ENCODE measurements at places on chromosomes 1 and 21.

DNA sequence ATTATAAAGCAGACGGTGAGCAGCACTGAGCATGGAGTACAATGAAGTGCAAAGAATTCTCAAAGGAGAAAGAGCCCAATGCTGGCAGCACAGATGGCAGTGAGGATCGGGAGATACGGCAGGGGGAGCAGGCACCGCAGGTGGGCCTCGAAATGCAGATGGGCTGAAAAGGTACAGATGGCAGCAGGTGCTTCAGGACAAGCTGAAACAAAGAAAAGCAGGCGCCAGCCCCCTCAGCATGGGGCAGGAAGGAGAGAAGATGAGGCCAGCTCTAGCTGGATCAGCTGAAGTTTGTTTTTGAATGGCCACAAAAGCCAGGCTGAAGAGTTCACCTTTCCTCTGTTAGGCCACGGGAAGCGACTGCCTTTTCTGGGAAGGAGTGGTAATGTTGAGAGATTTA, 7.7 kb downstream of the CFAP298 start:
- no peak for DNase-seq

DNA sequence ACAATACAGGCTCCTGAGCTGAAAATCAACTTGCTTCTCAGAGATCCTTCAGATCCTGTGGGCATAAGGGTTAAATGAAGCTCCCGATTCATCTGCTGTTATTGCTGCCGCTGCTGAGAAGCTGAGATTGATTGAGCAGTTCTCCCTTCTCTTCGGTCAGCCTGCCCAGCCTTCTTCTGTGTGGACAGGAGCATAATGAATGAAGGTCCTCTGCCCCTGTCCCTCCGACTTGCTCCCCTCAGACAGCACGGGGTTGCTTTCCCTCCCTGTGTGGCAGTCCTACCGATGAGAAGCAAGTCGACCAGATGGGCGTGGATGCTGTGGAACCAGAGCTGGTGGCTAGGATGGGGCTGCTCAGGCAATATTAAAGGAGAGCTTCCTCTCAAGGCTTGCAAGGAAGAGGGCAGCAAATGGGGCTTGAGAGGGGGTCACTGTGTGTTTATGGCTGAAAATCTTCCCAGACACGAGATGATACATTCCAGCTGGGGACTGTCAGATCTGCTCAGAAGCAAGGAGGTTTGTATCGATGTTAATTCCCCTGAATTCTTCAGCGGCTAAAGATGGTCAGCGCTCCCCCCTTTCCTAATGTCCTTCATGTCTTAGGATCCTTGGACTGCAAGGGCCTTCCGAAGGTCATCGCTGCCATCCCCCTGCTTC, 63.9 kb upstream of the GOLT1A start:
- DNase-seq = no peak

DNA sequence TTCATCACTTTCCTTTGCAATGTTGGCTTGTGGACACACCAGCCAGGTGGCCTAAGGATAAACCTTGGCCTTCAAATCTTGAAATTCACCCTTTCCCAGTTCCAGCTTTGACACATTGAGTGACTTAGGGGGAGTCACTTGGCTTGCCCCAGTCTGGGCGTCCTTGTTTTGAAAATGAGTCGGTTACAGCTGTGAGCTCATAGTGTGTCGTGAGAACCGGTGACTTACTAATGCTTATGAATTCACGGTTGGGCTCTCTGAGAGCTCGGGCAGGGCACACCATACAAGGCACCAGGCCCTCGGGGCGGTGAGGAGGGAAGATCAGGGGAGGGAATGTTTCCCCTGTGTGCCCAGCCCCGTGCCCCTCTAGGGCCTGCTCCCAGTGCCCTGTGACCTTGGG, 126.9 kb upstream of the TMPRSS2 start:
- DNase-seq = peak; percentile 78

DNA sequence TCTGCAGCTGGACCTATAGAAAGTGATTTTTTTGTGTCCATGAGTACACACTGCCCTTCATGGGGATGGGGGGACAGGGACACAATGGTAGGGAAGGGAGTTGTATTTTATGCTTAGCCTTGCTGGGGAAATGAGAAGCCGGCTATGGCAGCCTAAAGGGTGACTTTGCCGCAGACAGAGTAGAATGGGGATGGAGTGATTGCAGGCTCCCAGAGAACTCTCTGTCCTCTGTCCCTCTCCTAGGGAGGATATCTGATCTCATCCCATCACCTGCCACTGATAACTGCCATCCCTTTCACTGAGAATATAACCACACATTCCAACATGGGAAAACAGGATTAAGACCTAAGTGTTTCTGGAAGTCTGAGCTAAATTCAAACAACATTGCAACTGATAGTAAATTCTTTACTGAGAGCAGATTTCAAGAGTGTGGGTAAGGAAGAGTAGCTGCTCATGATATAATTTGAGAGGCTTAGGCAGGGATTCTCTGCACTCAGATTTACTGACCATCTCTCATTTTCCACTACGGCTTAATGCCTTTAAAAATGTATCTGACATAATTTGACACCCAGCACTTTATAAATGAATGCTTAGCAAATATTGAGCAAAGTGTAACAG, 13.9 kb downstream of the SH2D1B start:
- no peak for DNase-seq

- DNase-seq = no peak
These were observed 24.9 kb upstream of the PODN start for GRCh38 chr1:53037159-53037558.

- no peak for DNase-seq
These were observed 16.5 kb upstream of the SPAG17 start for GRCh38 chr1:118201524-118201923.

GRCh38 chr1:207797229-207797973, 45.5 kb downstream of the CD46 start:
- peak; percentile 85 for DNase-seq

DNA sequence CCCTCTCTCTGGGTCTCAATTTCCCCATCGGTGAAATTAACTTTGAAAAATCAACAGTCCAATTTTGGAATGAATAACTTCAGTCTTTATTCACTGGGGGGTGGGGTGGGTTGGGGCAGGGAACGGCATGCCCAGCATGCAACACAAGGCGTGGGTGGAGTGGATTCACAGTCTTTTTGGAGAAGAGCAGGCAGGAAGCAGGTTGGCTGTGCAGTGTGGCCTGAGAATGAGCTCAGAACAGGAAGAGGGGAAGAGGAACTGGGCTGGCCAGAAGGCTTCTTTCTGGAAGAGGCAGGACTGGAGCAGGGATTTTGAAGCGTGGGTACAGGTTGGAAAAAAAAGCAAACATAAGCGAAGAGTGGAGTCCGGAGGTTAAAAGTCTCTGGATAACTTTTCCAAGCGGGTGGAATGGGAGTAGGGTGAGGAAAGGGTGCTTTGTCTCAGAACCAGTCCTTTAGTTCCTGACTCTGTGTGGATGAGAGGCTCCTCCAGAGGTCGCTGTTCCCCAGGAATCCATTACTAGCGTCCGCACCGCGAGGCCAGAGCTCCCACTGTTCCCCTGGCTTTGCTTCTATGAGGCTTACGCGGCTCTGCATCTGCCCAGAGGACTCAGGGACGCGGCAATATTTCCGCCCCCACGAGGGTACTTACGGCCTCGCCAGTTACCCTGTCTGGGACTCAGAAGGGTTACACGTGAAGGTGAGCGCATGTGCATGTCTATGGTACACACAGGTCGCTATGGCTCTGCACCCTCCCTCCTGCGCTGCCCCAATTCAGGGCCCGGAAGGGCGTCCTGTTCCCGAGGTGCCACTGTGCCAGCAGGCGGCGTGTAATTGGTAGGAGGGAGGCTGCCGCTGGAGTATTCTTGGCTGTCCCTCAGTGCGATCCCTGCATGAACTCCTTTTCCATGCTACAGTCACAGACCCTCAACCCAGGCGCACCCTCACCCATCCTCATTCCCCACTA, 5.5 kb upstream of the FOXD2 start:
- DNase-seq = peak; percentile 71

GRCh38 chr1:51268634-51269033, 32.6 kb downstream of the RNF11 start:
- DNase-seq = no peak

- DNase-seq = no peak
These were observed 123.0 kb downstream of the DSCAM start for GRCh38 chr21:40723966-40724365.

- peak; percentile 56 for DNase-seq
These were observed 12.1 kb upstream of the KDF1 start for GRCh38 chr1:26972390-26972789.

DNA sequence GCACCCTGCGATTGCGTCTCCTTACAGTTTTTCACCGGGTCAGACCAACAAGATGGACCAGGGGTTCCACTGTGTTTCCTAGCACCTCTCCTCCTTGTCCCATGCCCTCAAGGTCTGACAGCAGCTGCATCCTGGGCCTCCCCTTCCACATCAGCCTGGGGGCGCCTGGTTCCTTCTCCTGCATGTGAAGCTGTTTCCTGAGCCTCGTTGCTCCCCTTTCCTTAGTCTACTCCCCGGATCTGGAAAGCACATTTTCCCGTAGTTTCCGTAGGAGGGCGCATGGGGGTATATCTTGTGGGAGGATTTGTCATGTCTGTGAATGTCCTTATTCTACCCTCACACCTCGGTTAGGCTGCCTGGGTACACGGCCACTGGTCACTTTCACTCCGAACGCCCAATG, 6.1 kb downstream of the PRDM15 start:
- DNase-seq = peak; percentile 26

- no peak for DNase-seq
These were observed 276.3 kb downstream of the FOXD2 start for GRCh38 chr1:47713975-47714767.

- no peak for DNase-seq
These were observed 45.7 kb upstream of the DISC1 start for GRCh38 chr1:231580874-231581273.

- no peak for DNase-seq
These were observed 1350.4 kb downstream of the AMY1C start for GRCh38 chr1:105100102-105100501.

DNA sequence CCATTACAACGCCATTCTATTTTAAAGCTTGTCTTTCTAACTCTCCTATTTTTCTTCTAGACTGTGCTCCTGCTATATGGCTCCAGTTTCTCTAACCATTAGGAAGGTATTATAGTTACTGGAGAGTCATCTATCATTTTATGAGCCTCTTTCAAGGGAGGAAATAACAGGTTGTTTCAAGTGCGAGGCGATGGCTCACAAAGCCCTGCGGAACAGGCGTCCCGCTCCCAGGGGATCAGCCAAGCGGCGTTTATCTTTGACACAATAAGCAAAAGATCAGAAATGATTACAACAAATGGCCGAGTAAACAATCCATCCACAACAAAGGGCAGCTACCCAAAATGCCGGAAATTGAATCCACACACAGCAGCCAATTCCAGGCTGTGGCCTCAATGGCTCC, 249.5 kb upstream of the POU3F1 start:
- no peak for DNase-seq

- DNase-seq = no peak
These were observed 41.8 kb downstream of the ITSN1 start for GRCh38 chr21:33684068-33684467.

- DNase-seq = no peak
These were observed 746.6 kb upstream of the B3GALT2 start for GRCh38 chr1:193932979-193933378.

- no peak for DNase-seq
These were observed 31.3 kb downstream of the EPHA2 start for GRCh38 chr1:16124377-16125087.

DNA sequence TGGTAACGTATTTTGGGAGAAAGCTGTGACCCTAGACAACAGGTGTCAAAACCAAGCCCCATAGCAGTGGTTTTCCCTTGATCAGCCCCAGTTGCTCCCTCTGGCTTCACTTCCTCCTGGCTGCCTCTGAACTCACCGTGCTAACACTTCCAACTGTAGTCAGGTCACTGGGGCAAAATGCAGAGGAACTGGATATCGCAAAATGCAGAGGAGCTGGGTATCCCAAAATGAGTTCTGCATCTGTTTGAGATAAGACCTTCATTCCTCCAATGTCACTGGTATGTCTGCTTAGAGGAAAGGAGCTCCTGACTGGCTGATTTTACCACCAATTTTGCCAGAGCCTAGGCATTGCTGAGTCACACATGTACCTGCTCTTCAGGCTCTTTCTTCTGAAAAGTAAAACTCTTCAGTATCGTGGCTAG, 19.6 kb upstream of the TACSTD2 start:
- DNase-seq = no peak

- DNase-seq = no peak
These were observed 653.5 kb downstream of the PTPRU start for GRCh38 chr1:29889776-29890175.

DNA sequence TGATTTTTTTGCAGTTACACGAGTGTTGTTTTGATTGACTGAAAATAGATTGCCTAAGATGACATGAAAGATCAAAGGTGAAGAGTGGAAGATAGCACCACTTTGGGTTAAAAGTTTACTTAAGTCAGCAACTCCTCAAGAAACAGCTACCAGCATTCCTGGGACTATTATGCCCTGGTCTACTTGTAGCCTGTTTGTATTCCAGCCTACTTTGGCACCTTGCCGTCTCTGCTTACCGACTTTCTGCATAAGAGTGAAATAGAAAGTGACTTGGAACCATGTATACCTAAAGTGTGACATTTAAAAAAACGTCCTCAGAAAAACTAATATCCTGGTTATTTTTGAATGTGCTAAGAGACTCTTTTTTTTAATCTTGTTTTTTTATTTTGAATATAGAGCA, 631.5 kb upstream of the PTBP2 start:
- DNase-seq = no peak

DNA sequence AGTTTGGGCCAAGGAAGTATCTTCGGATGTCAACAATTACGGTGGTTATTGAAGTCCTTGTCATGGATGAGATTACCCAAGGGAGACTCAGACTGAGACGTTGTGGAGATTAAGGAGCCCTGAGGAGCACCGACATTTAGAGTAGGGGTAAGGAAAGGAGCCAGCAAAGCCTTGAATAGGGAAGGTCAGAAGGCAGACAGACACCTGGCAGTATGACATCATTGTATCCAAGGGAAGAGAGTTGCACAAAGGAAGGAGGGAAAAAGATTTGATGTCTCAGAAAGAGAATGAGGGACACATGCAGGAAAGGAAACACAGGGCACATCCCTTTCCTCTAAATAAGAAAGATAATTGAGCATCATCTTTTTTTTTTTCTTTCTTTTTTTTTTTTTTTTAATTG, 11.7 kb downstream of the LAMC2 start:
- no peak for DNase-seq

DNA sequence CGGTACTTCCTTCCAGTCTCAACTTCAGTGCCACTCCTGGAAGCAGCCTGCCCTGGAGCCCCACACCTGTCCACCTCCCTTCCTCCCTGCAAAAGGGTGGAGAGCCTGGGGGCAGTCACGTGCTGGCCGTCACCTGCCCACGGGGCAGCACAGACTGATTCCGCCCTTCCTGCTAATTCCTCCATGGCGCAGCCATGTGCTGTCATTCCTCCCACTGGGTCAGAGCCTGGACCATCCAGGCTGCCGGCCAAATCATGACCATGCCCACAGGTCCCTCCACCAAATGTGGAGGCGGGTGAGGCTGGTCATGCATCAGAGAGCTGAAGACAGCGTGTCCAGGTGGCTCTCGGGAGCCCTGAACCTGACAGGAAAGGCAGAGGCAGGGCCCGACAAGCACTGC, 24.4 kb upstream of the GPR153 start:
- DNase-seq = no peak

DNA sequence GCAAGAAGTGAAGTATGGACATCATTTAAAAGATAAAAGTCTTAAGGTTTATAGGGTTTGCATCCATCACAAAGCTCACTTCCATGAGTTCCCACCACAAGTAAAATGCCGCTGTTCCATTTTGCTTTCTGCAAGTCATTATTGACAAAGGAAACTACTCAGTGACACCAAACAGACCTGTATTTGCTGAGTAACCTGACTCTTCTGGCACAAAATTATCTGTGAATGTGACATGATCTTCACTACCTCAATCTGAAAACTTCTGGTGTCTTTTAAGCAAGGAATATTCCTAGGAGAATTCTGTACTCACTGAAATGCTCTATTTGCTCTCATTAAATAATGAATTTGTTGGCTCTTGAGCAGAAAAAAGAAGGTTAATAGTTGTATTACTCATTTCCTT, 1077.4 kb upstream of the ADGRL4 start:
- DNase-seq = no peak
